Stimulated activated CD4-positive, alpha-beta T cell treated with anti-CD3 and anti-CD28 coated beads, Interleukin-2, amount 100 ng/mL, for 24 hours (primary cell): ENCODE measurements at places on chromosomes 1 and 21.

- no peak for DNase-seq
Measured at GRCh38 chr21:44780767-44781459, 20.7 kb downstream of the UBE2G2 start.

DNA sequence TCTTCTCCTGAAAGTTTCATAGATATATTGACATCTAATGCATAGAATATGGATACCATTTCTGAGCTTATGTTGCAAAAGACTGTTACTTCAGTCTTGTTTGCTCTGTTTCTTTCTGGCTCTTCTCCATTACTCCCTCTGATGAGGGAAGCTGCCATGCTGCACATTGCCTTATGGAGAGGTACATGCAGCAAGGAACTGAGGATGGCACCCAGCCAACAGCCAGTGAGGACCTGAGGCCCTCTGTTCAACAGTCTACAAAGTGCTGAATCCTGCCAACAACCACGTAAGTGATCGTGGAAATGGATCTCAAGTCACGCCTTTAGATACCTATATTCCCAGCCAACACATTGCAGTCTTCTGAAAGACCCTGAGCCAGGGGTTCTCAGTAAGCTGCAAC is 66.6 kb upstream of the ADAMTS5 start:
- DNase-seq, result no peak

GRCh38 chr1:239772446-239772845 is 319.2 kb upstream of the FMN2 start:
- DNase-seq, result no peak

DNA sequence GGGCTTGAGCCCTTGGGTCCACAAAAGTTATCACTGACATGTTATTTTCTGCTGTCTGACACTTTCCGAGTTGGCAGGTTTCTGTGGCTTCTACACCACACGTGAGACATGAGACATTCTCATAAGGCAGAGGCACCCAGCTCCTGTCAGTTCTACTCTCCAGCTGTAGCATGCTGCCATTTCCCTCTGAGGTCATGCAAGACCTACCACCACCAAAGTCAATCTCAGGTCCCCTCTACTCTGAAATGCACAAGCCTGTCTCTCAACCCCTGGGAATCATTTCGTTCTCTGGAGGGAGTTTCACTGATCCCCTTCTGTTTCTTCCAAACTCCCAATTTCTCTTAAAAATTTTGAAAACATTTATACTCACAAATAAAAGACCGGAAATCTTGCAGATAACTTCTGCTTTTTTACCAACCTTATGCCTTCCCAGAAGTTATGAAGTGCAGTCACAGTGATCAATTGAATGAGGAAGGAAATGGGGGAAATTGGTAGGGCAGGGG is 39.5 kb upstream of the CR2 start:
- DNase-seq, result no peak

GRCh38 chr1:223345720-223346119 is 18.3 kb downstream of the SUSD4 start:
- no peak for DNase-seq

DNA sequence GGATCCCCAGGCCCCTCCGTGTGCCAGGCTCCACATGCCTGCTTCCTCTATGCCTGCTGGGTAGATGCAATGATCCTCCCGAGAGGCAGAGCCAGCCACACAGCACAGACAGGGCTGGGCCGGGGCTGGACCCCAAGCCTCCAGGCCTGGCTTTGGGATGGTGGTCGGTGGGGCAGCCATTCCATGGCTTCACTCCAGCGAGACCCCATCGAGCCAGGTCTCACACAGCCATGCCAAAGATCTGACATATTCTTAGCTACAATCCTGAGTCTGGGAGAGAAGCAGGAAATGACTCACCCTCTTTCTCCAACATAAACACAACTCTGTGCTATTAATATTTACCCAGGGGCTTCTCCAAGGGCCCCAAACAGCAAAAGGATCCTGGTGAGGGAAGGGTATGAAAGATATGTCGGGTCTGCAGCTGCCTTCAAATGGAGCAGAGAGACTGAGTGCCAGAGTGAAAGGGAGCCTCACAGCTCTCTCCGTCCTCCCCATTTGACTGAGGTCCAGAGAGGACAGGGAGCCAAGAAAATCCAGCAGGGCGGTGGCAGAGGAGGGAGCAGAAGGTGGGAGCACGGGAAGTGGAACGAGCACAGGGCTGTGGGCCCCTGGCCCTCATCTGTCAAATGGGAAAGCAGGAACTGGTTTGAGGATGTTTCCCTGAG is 639.5 kb downstream of the MATN1 start:
- no peak for DNase-seq

DNA sequence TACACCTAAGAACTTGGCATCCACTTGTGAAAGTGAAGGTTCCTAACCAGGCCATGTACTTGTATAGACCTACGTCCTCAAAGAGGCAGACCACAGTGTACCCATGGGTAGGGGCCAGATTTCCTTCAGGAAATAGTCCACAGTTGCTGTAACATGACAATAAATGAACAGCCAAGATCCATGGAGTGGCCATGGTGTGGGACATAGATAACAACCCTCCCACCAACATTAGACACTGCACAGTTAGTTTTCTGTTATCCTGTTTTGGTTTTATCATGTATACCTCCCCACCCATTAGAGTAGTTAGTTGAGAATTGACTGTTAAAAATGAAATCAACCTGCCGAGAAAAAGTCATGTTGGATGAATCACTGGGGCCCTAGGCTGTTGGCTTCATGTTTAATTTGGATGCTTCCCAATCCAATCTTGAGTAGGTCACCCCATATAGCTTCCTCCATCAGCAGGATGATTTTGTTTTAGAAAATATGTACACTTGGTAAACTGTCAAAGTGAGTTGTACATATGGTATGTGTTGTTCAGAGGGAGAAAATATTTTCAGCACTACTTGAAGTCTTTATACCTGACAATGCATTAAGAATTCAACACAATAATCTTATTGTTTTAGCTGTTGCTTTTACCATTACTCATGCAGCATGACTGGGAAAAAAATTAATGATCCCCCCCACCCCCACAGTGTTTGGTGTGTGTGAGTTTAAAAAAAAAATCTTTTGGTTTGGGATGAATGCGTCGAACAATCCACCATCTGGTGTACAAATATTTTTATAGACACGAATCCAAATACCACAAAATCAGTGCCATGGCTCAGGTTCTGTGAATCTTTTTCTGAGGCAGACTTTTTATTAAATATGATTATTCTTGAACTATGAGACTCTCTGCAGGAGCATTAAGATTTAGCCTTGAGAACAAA is 88.3 kb upstream of the ARHGAP29 start:
- DNase-seq, result no peak
